ENCODE measurements at places on chromosomes 2 and 18.
A peak's percentile ranks its signal among the peaks of the same experiment; 100 is the strongest.

DNA sequence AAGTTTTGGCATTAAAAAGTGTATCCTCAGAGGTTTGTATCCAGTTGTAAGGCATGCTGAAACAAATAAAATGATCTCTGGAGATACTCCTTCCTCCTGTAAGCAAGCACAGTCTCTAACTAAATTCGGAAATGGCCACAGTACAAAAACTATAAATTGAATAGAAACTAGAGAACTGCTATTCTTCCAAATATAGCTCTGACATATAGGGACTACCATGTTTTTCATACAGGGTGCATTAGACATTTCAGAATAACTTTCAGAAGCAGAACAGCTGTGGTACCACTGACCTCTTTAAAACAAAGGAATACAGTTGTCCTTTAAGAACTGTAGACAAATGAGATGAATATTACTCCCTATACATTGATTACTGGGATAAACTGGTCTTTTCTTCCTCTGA, 568.5 kb downstream of the ARHGAP15 start:
- H3K4me3 ChIP-seq = no peak overlapping the region
- DNase-seq = no peak
- H3K27me3 ChIP-seq = no peaks in the 10 kb centered on the region
- H3K36me3 ChIP-seq = no peaks in the 10 kb centered on the region
- no peaks in the 10 kb centered on the region for H3K4me1 ChIP-seq

- peaks cover 15% of the 10 kb centered on the region for H3K4me1 ChIP-seq
- no peak overlapping the region for H3K4me3 ChIP-seq
- no peak overlapping the region for H3K27ac ChIP-seq
- DNase-seq = no peak
- H3K27me3 ChIP-seq = no peaks in the 10 kb centered on the region
Measured at GRCh38 chr18:12409469-12409868, 1.7 kb downstream of the PRELID3A start.

GRCh38 chr2:239916205-239917124, 108.7 kb downstream of the NDUFA10 start:
- H3K27ac ChIP-seq = no peak overlapping the region
- H3K27me3 ChIP-seq = no peaks in the 10 kb centered on the region
- no peaks in the 10 kb centered on the region for H3K36me3 ChIP-seq
- no peaks in the 10 kb centered on the region for H3K4me1 ChIP-seq

DNA sequence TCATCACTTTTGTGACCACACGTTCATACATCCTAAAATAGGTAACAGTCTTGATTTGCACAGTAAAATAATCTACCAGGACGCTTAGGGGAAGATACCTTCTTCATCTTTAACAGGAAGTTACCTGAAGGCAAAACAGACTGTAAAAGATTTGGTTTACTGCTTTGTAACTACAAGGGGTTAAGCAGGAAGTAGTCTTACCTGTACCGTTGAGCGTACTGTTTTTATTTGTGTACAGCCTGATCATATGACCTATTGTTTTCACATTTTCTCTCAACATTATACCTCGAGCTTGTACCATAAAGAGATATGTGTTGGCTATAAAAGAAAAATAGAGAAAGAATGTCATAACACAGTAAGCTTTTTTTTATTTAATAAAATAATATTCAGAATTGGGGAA, 18.3 kb downstream of the B4GALT6 start:
- no peak overlapping the region for H3K4me3 ChIP-seq
- H3K36me3 ChIP-seq = no peaks in the 10 kb centered on the region
- no peak overlapping the region for H3K27ac ChIP-seq
- H3K4me1 ChIP-seq = no peaks in the 10 kb centered on the region
- no peaks in the 10 kb centered on the region for H3K27me3 ChIP-seq

- H3K4me3 ChIP-seq = no peak overlapping the region
- no peak overlapping the region for H3K27ac ChIP-seq
- no peak for DNase-seq
- H3K36me3 ChIP-seq = no peaks in the 10 kb centered on the region
- peaks cover 1% of the 10 kb centered on the region for H3K4me1 ChIP-seq
Measured at GRCh38 chr2:101796825-101797600, 99.5 kb downstream of the MAP4K4 start.

- peak overlapping the region; percentile 87 for H3K27ac ChIP-seq
- H3K27me3 ChIP-seq = no peaks in the 10 kb centered on the region
- peaks cover 33% of the 10 kb centered on the region for H3K4me1 ChIP-seq
- H3K4me3 ChIP-seq = peak overlapping the region; percentile 64
Measured at GRCh38 chr2:39124000-39124745, 3.3 kb upstream of the SOS1 start.

DNA sequence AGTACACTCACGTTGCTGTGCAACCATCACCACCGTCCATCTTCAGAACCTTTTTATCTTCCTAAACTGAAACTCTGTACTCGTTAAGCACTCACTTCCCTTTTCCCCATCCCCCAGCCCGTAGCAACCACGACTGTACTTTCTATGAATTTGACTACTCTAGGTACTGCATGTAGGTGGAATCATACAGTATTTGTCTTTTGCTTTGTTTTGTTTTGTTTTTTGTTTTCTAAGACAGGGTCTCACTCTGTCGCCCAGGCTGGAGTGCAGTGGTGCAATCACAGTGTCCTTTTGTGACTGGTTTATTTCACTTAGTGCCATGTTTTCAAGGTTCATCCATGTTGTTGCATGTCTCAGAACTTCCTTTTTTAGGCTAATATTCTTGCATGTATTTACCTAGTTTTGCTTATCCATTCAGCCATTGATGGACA, 7.0 kb upstream of the TYMS start:
- no peaks in the 10 kb centered on the region for H3K4me1 ChIP-seq
- no peak overlapping the region for H3K27ac ChIP-seq
- DNase-seq = no peak

DNA sequence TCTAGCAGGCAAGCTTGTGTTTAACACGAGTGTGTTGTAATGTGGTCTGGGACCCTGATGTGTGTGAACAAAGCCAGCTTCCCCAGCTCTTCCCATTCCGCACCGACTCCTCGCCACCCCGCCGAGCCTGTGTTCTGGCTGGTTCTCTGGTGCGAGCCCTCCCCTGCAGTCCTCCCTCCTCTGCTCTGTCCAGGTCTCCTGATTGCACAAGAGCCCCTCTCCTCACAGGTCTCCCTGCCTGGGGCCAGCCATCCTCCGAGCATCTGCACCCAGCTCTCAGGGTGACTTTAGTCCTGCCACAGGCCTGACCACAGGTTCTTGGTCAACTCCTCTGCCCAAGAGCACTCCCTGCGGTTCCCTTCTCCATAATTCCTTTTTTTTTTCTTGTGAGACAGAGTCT, 13.2 kb downstream of the SLC66A3 start:
- no peaks in the 10 kb centered on the region for H3K27me3 ChIP-seq
- H3K4me1 ChIP-seq = peaks cover 21% of the 10 kb centered on the region
- no peak for DNase-seq
- H3K36me3 ChIP-seq = no peaks in the 10 kb centered on the region

DNA sequence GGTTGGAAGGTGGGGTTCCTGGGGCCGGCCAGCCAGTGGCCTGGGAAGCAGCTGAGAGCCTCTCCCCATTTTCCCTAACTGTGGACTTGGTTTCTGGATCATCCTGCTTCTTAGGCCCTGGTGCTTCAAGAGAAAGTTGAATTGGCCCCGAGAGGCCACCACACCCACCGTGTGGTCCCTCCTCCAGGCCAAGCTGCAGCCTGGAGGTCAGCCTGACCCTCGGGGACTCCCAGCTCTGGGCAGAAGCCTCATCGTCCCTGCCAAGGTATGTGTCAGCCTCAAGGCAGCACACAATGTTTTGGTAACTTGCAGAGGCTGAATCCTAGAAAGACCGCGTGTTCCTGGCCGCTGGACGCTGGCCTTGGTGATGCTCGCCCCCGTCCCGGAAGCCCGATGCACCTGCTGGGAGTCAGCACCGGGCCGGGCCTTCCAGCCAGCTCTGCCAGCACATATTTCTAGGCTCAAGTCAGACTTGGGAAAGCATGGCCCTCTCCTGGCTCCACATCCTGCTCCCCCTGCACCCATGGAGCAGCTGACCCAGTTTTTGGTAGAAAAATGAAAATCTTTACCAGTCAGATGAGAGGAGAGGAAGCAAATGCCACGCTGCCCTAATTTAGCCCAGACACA, 72.6 kb downstream of the ACTR2 start:
- peak; percentile 27 for DNase-seq
- no peak overlapping the region for H3K4me3 ChIP-seq
- no peaks in the 10 kb centered on the region for H3K36me3 ChIP-seq

DNA sequence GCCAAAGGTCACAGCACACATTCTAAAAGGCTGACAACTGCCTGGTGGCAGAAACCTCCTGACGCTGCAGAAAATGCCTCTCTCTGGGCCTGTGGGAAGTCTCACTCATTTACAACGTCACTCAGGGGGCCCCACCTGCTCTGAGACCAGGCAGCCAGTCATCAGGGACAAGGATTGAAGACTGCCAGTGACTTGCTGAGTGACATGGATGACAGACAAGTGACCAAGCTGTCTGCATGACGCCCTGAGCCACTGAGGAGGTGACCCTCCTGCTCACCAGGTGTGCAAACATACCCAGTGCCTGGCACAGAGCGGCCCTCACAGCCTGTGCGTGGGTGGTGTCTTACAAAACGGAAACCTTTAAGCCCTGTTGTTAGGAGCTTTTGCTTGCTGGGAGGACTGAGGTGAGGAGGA, 392.4 kb downstream of the TNS1 start:
- H3K27me3 ChIP-seq = no peaks in the 10 kb centered on the region
- H3K4me3 ChIP-seq = no peak overlapping the region
- no peak overlapping the region for H3K27ac ChIP-seq
- DNase-seq = peak; percentile 7
- H3K4me1 ChIP-seq = no peaks in the 10 kb centered on the region

DNA sequence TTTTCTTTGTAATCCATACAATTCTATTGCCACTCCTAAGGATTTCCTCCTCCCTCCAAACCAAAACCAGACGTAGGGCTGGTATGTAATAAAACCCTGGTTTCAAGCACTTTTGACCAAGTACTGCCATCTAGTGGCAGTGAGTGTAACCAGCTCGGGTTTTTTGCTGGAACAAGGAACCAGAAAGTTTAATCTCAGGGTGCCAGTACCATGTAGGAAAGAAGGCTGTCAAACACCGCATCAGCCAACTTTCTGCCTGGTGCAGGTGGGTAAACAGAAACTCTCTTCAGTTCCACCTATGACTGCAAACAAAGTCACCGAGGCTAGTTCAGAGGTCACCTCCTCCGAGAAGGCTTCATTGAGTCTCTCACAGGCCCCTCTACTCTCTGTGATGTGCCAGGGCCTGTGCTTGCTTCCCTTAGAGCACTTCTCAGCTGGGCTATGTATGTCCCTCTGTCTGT, 10.2 kb upstream of the THNSL2 start:
- peak; percentile 73 for DNase-seq
- H3K27ac ChIP-seq = no peak overlapping the region
- no peaks in the 10 kb centered on the region for H3K4me1 ChIP-seq
- H3K27me3 ChIP-seq = no peaks in the 10 kb centered on the region

DNA sequence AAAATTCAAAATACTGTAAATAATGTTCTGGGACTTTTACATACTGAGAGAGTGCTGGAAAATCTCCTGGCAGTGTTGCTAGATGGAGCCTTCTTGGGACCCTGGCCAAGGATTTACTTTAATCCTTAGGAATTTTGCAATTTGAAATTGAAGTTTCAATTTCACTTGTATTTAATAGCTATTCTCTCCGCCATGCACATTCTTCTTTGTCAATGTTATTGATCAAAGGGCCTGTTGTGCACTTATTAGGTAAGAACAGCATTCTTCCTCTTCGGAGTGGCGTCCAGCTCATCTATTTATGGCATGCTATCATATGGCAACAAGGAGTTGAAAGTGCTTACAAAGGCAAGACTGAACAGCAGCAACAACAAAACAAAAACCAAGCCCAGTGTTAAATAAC, 40.1 kb upstream of the SOS1 start:
- H3K27me3 ChIP-seq = no peaks in the 10 kb centered on the region
- no peak for DNase-seq
- H3K4me3 ChIP-seq = no peak overlapping the region
- no peaks in the 10 kb centered on the region for H3K36me3 ChIP-seq

- H3K4me3 ChIP-seq = no peak overlapping the region
- no peaks in the 10 kb centered on the region for H3K4me1 ChIP-seq
- H3K27me3 ChIP-seq = no peaks in the 10 kb centered on the region
- no peak overlapping the region for H3K27ac ChIP-seq
- DNase-seq = no peak
Measured at GRCh38 chr2:220469201-220469600, 841.8 kb downstream of the SLC4A3 start.

DNA sequence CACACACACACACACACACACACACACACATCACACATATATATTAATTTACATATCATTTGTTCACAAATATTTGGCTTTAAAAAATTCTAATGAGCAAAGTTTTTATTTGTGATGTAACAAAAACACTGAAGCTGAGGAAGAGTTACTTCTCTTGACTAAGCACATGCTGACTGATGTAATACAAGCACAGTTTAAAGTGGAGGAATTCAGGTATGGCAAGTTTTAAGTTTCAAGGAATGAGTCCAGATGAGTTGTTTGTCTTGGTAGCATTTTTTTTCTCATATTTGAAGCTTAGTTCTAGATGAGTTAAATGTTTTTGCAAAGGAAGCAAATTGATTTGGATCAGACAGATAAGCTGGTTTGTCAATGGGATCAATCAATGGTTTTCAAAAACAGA, 20.2 kb upstream of the CALCRL start:
- H3K27me3 ChIP-seq = no peaks in the 10 kb centered on the region
- H3K27ac ChIP-seq = no peak overlapping the region
- DNase-seq = no peak
- H3K4me3 ChIP-seq = no peak overlapping the region

DNA sequence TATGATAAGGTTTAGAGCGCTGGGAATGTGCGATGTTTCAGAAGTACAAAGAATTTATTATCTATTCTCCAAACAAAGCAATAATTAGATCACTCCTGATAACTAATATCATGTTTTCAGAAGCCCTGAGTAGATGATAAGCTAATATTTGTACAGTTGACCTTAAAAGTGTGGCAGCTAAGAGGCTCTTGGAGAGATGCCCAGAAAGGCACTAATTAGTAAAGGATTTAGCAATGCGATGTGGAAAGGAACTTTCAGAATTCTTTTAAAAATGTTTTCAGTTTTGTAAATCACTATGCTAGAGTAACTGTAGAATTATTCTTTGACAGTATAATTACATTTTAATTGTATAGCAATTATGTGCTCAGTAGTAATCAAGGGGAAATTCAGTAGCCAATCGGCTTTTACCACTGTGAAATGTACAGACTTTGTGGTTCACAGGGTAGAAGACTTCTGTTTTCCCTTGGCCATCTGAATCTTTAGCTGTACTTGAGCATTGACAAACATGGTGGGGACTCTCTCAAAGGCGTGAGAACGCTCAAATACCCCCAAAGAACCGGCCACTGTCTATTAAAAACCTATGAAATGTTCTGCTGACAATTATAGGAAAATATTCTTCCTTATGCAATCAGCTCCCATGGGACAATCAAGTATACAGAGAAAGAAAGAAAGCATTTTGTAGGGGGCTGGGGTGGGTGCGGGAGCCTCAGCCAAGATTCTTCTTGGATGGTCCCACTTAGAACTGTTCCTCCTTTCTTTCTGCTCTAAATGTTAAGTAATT, 262.8 kb upstream of the AGAP1 start:
- H3K27me3 ChIP-seq = no peaks in the 10 kb centered on the region
- H3K27ac ChIP-seq = no peak overlapping the region
- H3K36me3 ChIP-seq = no peaks in the 10 kb centered on the region
- no peak overlapping the region for H3K4me3 ChIP-seq
- peaks cover 13% of the 10 kb centered on the region for H3K4me1 ChIP-seq

- peaks cover 19% of the 10 kb centered on the region for H3K4me1 ChIP-seq
- no peak overlapping the region for H3K27ac ChIP-seq
- no peak for DNase-seq
- no peaks in the 10 kb centered on the region for H3K27me3 ChIP-seq
Measured at GRCh38 chr2:74424139-74424992, 2.8 kb downstream of the WDR54 start.

All from body of pancreas (tissue), 4 donors.